ENCODE measurements at places on chromosomes 4 and X.

- peak; percentile 90 for DNase-seq
Measured at GRCh38 chr4:7021930-7022664, 21.1 kb upstream of the TADA2B start.

DNA sequence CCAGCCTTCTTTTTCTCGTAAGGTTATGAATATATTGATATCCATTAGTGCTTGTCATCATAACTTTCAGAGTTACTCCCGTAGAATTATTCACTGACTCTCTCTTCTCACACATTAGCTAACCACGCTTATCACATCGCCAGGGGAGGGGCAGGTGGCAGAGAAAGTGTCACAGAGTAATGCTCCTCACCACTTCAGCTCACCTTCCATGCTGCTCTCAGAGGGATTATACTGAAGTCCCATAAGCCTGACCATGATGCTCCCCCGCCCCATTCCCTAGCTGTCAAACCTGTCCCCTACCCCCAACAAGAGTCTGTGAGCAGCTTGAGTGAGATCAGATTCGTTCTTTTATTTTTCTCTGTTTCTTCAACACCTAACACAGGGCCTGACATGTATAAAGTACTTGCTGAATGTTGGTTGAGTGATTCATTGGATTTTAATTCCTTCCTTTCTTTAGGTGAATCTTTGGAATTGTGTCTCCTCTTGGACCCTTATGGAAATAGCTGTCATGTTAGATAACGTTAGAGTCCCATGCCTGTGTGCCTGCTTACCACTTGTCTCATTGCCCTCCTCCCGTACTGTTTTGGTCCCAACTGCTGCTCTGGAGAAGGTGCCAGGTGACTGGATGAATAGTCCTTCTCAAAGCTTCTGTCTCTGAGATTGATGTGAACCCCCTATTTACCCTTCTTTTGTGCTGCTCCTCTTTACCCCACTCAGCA lies 55.1 kb downstream of the RS1 start:
- no peak for DNase-seq

DNA sequence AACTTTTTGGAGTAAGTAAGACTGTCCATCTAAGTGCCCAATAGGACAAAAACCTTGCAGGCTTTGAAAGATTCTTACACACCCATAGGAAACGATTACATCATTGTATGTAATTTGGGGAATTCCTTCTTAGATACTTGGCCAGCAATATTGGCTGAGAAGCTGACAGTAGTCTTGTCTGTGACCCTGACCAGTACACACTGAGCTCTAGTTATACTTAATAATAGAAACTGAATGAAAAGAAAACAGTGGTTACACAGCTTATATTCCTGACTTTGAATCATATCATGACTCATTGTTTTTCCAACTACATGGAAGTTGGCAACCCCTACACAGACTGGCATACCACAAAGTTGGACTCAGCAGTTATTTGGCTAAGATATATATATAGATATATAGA lies 7.1 kb upstream of the TLR2 start:
- peak; percentile 93 for DNase-seq

DNA sequence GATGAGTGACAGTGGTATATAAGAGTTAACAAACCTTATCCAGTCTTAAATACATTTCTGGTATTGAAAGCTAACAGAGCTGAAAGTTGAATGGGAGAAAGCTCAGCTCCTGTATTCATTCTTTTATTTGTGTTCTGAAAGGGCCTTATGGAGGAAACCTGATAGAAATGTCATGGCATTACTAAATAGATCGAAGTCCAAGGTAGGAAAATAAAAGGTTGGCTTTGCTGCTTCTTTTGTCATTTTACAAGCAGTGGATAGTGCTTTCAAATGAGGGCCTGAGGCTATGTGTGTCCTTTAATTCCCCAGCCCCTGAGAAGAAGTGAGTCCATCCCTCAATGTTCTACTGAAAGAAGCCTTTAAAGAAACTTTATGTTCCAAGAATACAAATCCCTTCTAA lies 974.3 kb upstream of the INTU start:
- DNase-seq: no peak

- DNase-seq: no peak
Measured at GRCh38 chr4:36320117-36320896, 38.9 kb downstream of the DTHD1 start.

DNA sequence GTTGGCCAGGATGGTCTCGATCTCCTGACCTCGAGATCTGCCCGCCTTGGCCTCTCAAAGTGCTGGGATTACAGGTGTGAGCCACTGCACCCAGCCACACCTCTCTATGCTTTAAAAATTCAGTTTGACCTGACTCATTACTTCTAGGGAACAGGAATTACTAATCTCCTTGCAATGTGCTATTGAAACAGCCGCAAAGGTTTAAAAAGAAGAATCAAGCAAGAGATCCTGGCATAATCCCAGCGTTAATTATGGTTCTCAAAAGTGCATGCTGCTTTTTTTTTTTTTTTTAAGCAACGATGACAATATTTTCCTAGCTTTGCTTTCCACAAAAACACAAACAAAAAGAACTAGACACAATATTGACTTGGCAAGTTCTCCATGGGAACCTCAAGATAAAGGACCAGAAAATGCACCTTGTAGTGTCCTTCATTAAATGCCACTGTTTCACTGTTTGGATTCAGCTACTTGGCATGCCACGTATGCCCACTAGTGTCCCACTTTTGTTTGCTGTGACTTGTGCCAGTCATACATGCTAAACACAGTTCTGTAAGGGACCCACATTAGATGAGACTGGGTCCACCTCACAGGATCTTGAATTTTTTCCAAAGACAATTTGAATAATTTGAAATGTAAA lies 112.6 kb upstream of the PPARGC1A start:
- peak; percentile 25 for DNase-seq

- DNase-seq: peak; percentile 87
Measured at GRCh38 chrX:17584248-17584681, 153.0 kb upstream of the SCML1 start.

- peak; percentile 44 for DNase-seq
Measured at GRCh38 chr4:150579551-150580234, 2.3 kb upstream of the MAB21L2 start.

- no peak for DNase-seq
Measured at GRCh38 chr4:185381288-185382196, 14.2 kb downstream of the LRP2BP start.

- DNase-seq: no peak
Measured at GRCh38 chr4:20166544-20166943, 85.2 kb upstream of the SLIT2 start.

DNA sequence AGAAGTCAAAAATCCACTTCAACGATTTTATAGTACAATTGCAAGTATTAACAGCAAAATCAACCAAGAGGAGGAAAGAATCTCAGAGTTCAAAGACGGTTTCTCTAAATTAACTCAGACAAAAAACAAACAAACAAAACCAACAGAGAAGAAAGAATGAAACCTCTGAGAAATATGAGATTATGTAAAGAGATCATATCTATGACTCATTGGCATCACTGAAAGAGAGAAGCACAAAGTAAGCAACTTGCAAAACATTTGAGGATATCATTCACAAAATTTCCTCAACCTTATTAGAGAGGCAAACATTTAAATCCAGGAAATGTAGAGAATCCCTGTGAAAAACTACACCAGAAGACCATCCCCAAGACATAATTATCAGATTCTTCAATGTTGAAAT lies 370.4 kb downstream of the INPP4B start:
- peak; percentile 10 for DNase-seq

GRCh38 chrX:78092296-78092695 lies 11.8 kb upstream of the PGK1 start:
- DNase-seq: peak; percentile 49

- peak; percentile 45 for DNase-seq
Measured at GRCh38 chrX:22126327-22126726, 94.2 kb downstream of the PHEX start.

GRCh38 chr4:81214881-81215868 lies at the start of gene PRKG2:
PRKG2 (minus strand) TSS chr4:81215222; CDS start chr4:81205047, 10,175 bp downstream.
- DNase-seq: no peak

- no peak for DNase-seq
Measured at GRCh38 chr4:108116423-108117168, 52.1 kb downstream of the LEF1 start.

DNA sequence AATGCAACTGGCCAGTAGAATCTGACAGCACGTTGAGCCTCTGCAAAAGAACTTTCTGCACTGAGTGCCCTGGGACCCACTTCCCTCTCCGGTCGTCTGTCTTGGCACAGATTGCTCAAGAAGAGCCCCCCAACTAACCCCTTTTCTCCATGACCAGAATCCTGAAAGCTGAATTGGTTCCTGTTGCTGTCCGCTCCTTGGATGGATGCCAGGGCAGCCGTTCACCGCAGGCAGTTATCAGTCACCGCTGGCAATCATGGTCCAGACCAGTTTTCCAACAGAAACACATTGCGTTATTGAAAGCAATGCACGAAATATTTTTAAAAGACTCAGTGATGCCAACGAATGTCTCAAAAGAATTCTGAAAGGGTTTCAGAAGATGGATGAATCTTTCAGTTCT lies 733.7 kb upstream of the FRG1 start:
- DNase-seq: no peak

DNA sequence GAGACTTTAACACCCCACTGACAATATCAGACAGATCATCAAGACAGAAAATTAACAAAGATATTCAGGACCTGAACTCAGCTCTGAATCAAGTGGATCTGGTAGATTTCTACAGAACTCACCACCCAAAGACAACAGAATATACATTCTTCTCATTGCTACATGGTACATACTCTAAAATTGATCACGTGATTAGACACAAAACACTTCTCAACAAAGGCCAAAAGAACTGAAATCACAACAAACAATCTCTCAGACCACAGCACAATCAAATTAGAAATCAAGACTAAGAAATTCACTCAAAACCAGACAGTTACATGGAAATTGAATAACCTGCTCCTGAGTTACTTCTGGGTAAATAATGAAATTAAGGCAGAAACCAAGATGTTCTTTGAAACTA lies 49.6 kb downstream of the DACH2 start:
- no peak for DNase-seq

DNA sequence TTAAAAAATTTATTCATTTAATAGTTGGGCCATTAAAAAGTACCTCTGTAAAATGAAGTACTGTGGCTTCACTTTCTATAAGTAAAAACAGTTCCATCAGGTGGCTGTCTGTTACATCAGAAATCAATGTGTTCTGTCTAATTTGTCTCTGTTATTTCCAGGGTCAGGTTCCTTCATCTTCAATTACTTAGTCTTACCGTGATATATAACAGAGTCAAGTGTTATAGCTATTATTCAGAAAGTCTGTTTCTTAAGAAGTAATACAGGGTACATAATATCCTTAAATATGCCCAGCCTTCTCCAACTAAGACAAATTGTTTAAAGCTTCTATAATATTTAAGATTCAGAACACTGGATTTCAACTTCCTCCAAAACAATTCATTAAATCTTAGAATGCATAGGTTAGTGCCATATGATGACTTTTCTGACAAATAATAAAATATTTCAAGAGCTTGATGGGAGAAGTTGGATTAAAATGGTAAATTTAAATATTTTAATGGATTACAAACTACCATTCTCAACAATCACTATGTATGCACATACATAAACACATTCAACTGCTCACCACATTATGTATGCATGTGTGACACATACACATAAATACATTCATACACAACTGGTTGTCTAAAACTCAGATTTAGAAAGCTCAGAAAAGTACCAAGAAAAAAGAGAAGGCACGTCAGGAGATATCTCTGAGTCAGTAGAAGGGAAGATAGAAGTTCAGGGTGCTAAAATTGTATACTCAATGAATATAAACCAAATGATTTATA lies 268.5 kb downstream of the PRDM5 start:
- DNase-seq: no peak

DNA sequence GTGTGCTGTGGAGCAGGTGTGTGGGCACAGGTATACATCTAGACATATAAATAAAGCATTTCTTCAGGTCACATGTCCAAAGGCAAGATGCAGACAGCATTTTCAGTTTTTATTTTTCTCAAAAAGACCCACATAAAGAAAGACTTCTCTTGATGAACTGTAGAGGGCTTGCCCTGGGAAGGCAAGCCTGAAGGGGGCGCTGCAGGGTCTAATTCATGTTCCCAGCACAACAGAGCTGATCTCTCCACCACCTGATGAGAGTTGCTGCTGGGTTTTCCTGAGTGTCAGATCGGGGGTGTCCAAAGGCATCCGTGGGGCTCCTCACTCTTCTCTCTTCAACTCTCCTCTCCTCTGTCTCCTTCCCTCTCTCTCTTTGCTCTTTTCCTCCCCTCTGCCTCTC lies 26.6 kb downstream of the ADRA2C start:
- no peak for DNase-seq

DNA sequence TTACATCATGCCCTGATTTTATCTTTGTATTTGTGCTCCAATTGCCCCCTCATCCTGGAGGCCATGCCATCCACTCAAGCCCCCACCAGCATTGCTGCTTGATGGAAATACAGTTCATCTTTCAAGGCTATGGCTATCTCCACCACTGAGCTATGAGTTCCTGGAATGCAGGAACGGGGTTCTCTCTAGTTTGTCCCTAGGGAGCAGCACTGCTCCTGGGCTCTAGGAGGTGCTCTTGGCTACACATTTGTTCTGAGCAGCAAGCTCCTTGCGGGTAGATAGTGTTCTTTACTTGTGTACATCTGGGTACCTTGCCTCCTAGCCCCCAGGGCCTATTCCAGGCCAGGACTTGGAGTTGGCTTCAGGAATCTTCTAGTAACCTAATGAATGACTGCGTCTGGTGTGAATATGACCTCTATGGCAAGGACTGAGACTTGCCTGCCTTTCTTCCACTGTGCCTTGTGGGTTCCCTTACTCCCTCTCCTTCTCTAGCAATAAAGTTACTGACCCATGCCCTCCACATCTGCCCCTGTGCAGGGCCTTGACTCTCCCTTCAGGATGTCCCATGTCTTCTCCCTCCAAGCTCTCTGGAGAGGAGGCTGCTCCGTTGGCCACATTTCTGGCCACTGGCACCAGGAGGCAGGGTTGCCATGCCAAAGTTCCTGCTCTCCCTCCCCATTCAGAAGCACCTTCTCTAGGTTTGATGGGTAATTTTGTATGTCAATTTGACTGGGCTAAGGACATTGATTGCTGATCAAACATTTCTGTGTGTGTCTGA lies 7.6 kb downstream of the CITED1 start:
- DNase-seq: peak; percentile 19

- no peak for DNase-seq
Measured at GRCh38 chr4:87166296-87166854, 54.0 kb downstream of the KLHL8 start.

DNA sequence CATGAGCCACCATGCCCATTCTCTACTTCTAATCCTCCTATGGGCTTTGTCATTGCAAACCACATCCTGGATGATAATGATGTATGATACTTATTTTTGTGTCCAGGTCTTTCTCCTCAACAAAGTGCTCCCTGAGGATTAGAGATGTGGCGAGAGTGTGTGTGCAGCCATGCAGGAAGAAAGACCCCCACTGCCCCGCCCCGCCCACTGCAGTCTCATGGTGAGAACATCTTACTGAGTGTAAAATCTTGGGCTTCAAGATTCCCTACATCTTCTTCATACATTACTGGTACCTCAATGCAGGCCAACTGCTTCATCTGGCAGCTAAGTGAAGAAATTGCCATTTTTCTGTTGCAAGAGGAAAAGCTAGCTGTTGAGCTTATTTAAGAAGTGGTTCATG lies 25.9 kb upstream of the MAP3K15 start:
- DNase-seq: no peak

- no peak for DNase-seq
Measured at GRCh38 chrX:21745756-21746155, 12.2 kb downstream of the SMPX start.

All from fibroblast of skin of back (primary cell).